T-helper 2 cell treated with Interferon-gamma antibody and Interleukin-4, amounts not matched to agents 5 μg/mL and 100 μg/mL, for 36 hours (primary cell): ENCODE measurements at places on chromosomes 1 and 21.
A peak's percentile ranks its signal among the peaks of the same experiment; 100 is the strongest.

DNA sequence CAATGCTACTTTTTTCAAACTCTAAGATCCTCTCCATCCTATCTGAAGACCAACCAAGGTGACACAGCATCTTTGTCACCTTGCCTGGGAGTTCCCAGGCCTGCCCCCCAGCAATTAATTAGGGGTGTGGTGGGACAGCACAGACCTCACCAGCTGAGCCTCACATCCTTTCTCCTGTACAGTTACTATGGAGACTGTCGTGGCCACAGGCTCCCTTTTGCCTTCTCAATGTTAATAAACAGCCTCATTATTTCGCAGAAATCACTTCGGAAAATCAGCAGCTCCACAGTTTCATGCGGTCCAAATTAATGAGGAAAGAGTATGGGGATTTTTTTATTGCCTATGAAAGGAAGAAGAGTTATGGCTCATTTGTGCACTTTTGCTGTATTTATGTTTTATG lies 378.3 kb downstream of the NPHP4 start:
- DNase-seq, result no peak

DNA sequence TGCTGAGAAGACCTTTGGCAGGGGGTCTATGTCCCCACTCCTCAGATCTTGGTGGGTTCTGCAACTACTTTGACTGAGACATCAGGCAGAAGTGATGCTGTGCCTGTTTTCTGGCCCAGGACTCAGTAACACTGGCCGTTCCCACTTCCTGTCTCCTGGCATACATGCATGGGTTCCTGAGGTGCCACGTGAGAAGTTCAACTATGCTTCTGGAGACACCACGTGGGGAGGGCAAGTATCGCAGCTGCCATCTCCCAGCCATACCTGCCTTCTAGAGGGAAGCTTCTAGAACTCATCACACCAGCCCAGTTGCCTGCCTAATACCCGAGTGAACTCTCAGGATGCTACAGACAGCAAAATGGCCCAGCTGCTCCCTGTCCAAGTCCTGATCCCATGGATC lies 65.8 kb downstream of the TRABD2B start:
- no peak for DNase-seq

DNA sequence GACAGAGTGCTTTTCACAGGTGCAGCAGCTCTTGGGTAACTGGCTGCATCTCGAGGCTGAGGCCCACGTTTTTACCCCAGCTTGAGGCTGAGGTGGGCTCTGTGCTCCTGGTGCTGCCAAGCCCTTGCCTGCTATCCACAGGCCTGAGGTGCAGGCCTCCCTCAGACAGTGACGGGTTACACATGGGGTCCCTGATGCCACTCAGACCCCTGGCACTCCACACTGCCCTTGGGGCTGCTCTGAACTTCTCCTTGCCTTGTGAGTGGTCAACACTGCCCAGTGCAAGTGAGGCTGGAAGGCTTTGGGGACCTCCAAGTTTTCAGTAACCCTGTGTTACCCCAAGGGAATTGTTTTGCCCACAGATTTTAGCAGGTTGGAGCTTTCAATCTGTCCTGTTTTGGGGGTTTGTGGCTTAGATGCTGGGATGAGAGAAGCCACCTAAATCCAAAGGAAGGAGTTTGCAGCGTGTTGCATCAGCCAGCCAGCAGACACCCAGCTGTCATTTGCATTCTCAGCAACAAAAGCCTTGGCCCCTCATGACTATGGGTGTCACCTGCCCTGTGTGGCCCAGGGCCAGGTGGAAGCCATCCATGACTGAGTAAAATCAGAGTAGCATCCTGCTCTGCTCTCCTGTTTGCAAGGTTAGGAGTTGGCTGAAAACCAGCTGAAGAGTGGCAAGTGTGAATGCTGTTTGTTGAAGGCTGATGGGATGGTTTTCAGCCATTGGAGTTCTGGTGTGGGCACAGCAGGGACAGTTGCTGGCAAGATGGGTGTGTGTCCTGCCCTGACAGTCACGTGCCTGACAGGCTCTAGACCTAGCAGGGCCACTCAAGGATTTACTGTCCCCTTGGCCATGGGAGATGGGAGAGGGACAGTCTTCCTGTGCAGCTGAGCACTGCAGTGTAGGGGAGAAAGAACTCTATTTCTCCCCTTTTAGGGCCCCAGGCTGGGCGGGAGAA lies 3.2 kb downstream of the RNF187 start:
- no peak for DNase-seq

DNA sequence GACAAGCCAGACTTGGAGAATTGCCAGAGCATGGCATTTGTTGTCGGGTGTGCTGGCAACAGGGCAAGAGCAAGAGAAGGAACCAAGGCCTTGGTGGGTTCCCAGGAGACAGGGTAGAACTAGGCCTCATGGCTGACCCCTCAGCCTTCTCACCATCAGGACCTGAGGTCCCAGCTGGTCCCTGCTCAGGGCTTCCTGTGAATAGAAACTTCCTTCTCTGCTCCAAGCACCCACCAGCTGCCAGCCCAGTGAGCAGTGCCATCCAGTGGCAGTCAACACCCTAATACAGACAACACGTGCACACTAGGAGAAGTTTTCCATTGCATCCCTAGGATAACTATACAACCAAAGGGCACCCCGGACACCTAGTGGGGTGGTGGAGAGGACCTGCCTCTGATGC lies 22.8 kb downstream of the S100A6 start:
- no peak for DNase-seq

GRCh38 chr1:192061556-192061955 lies 96.7 kb upstream of the RGS18 start:
- DNase-seq, result no peak

- no peak for DNase-seq
Observed at GRCh38 chr1:96306809-96307560, 414.6 kb upstream of the PTBP2 start.

- peak; percentile 79 for DNase-seq
Observed at GRCh38 chr1:173477286-173478093, at the start of gene PRDX6. Gene PRDX6 (plus strand): TSS chr1:173477335. CDS start chr1:173477398, 63 bp downstream.

DNA sequence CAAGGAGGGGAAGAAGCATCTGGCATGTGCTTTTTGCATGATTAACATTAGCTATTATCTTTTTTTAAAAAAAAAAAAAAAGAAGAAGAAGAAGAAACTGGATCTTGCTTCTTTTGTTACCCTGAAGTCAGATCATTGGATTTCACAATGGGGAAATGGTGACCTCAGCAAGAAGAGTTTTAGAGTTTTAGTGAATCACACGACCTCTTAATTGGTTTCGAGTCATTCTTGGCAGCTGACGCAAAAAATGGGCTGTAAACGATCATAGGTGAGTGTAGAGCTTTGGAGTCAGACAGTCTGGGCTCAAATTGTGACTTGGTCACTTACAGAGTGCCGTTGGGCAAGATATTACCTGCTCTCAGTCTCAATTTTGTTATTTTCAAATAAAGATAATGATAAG lies 33.3 kb upstream of the PGBD5 start:
- DNase-seq, result no peak

- DNase-seq, result no peak
Observed at GRCh38 chr1:19140465-19140864, 69.6 kb downstream of the UBR4 start.

GRCh38 chr1:35925741-35926140 lies 5.2 kb upstream of the AGO3 start:
- DNase-seq, result no peak

DNA sequence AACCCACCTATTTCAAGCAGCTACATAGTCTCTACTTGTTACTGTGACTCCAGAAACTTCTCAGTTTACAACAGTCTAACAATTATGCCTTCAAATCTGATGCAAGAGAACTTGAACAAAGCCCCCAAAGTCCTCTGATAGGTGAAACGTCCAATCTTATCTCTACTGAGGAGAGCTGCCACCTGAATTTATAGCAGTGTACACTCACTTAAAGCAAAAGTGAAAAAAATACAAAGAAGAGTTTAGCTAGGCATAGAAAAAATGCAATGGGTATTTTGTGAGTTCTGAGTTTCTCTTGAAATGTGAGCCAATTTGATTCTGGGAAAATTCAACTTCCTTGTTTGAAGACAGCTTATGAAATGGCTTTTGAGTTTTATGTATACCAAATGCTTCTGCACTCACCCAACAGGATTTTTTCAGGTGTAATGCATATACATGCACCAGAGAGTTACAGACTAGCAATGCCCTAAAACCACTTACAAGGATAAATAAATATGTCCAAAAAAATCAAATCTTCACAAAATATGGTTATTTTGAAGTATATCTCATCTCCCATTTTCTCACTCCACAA lies 17.8 kb upstream of the CLIC6 start:
- DNase-seq, result no peak

- DNase-seq, result no peak
Observed at GRCh38 chr1:163535807-163536206, 214.1 kb downstream of the NUF2 start.

- no peak for DNase-seq
Observed at GRCh38 chr21:25879203-25879602, 144.4 kb downstream of the GABPA start.

GRCh38 chr1:70586046-70586445 lies 175.0 kb downstream of the CTH start:
- DNase-seq, result no peak

DNA sequence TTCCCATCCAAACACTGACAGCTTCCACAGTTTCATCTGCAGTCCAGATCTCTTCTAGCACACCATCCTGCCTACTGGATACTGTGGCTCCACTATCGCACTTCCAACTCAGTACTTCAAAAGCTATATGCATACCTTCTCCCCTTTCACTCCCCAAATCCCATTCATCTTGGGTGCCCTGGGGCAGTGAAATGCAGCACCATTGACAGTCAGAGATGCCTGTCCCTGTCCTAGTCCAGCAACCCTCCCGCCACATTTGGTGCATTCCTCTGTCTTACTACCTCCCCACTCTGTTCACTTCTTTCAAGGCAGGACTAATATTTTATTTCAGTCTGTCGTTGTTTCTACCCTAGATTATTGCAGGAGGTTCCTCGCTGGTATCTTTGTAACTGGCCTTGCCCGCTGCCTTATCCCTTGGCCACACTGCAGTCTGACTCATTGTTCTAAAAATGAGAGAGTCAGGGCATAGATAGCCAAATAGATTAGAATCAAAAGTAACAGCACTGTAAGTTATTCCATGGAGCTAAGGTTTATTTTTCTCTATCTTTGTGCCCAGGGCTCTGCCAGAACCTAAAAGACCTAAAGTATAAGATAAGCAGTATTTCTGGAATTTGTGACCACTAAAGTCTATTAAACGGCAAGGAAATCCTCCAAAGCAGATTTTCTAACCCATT lies 96.7 kb downstream of the ESRRG start:
- no peak for DNase-seq

DNA sequence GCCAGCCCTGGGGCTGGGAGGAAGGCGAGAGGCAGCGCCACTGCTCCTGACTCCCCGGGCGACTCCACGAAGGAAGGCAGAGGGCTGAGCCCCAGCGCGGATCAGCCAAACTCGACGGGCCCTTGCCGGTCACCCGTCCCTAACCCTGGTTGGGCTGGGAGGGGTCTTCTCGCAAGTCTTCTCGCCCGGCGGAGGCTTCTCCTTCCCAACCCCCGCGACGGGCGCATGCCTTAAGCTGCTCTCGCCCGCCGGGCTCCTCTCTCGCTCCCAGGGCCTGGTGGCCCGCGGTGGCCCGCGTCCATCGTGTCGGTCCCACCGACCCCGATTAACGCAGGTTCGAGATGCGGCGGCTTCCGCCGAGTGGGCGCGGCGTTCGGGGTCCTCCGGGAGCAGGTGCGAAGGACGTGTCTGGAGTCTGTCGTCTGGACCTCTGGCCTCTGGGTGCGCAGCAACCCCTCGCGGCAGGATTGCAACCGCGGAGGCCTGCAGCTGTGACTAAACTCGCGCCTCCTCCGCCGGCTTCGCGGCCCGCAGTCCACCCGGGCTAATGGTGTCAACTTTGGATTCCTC lies 29.0 kb upstream of the PPM1J start:
- no peak for DNase-seq

DNA sequence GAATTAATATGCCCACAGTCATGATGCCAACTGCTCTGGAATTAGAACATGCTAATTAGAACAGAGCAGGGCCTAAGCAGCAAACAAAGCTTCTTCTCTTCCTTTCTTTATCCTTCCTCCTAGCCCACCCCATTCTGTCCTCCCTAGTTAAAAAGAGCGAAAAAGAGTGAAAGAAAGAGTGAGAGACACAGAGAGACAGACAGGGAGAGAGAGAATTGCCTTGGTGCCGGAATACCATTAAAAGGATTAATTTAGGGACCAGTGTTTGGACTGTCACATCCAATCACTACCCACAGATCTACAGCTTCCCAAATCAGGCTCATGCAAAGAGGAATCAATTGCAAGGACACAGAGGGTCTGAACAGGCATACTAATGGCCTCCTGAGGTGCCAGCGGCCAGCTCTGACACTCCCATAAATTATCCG lies 7.0 kb downstream of the ERI3 start:
- no peak for DNase-seq

DNA sequence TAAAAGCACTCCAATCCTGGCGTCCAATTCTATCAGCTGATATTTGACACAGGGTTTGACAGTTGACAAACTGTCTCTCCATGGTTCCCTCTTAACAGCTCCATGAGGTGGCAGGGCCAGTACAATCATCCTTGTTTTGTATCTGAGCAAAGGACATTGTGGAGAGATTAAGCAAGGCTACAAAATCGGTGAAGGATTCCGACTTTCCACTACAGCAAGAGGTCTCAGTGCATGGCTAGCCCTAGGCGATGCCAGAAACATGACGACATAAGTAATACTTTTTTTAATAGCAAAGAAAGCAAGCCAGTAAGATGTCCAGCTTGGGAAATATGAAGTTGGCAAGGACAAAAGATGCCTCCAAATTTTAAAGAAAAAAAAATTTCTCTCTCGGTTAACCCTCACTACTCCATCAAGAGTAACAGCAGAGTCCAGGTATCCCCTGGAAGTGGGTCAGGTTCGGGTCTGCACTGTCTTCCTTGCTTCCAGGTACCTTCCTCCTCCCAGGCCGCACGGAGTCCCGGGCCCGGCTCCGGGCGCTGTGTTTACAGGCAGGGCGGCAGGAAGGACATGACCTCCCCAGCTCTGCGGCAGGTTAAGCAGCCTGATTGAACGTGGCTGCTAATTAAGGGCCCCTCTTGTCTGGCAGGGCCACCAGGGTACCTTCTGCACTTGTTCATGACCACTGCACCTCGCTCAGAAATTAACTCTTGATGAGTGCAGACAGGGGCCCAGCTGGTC lies 106.1 kb downstream of the SIM2 start:
- no peak for DNase-seq

DNA sequence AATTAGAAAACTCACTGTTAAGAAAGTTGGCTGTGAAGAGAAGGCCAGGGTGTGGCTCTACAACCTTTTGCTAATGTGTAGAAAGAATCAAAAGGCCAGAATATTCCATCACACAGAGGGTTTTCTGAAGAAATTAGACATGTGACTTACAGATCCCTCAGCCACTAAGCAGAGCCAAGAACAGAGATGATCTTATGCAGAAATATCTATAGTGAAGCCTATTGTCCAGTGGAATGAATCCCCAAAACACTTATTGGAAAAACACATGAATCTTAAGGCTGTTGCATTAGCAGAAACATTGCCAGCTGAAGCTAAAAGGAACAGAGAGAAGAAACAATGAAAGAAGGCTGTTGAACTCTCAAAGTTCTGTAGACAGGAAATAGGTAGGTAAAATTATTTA lies 979.2 kb downstream of the MRPL39 start:
- no peak for DNase-seq

GRCh38 chr1:35577071-35577998 lies 4.2 kb downstream of the TFAP2E start:
- DNase-seq, result peak; percentile 57
